ENCODE measurements at places on chromosomes 1 and 21. TPM values are rescaled to one million over a fixed set of nuclear protein-coding genes. Genes with fewer than 3 reads are reported as not detected.

DAB1 gene
- total RNA-seq: 0.66 TPM

DNA sequence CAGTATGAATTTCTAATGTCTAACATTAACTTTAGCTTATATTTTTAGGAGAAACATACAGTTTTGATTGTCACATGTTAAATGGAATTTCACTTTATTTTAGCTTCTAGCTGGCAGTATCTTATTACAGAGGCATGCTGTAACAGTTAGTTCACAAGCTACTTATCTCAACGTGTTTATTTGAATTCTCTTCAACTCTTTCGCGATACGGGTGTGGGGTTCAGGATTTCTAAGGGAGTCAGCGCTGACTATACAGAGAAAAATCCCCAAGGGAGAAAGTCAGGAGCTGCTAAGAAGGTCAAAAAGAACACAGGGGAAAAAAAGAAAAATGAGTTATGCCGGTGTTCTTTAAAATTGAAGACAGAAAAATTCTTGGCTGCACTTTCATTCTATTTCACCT, 296.2 kb downstream of the VAV3 start:
- DNase-seq: no peak

DIO1 gene
- not detected for total RNA-seq

- peak; percentile 40 for DNase-seq
Observed at GRCh38 chr1:58618303-58618702, 41.3 kb upstream of the TACSTD2 start.

HES3 gene
- not detected for total RNA-seq

DNA sequence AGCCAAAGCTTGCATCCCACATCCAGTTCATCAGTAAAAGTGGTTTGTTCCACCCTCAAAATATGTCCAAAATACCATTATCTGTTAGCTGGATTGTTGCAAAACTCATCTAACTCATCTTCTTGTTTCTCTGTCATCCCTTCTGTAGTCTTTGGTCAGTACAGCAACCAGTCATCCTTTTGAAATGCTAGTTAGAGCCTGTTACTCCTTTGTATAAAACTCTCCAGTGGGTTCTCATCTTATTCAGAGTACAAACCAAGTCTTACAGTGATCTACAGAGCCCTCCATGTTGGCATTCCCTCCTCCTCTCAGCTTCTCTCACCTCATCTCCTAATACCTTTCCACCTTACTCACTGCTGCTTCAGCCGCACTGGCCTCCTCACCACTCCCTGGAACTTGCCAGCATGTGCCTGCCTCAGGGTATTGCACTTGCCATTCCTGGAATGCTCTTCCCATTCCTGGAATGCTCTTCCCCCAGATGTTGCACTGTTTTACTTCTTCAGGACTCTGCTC, 70.6 kb downstream of the LAMC1 start:
- peak; percentile 54 for DNase-seq

- DNase-seq: no peak
Observed at GRCh38 chr1:39489567-39490239, 1.7 kb upstream of the BMP8A start.

AADACL4 gene
- total RNA-seq: not detected

GRCh38 chr1:30275926-30276764, 447.2 kb downstream of the MATN1 start:
- DNase-seq: no peak

LUZP1 gene
- 24.6 TPM for total RNA-seq

DNA sequence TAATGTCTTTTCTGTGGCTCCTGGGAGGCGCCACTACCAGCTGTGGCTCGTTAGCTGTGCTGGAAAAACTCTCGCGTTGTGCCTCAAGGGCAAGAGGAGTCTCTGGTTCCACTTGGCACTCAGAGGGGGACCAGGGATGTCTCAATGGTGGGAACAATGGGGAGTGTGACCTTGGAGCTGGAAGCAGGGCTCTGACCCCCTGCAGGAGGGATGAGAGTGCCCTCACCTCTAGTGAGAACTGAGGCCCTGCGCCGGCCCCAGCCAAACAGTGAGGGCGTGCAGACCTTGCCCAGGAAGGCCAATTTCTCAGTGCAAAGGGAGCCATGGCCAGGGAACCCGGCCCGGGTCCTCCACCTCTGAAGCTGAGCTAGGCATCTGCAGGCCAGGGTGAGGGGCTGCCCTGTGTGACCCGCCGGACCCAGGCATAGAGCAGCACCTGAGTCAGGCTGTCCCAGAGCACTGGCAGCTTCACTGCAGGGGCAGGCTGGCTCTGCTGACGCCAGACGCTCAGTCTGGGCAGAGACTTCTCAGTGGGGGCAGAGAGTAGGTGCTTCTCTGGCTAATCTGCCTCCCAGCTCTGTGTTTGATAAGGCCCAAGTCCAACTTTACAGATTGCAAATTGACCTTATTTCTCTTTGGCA, 1.8 kb downstream of the RD3 start:
- DNase-seq: no peak

SLC9C2 gene
- not detected for total RNA-seq

DNA sequence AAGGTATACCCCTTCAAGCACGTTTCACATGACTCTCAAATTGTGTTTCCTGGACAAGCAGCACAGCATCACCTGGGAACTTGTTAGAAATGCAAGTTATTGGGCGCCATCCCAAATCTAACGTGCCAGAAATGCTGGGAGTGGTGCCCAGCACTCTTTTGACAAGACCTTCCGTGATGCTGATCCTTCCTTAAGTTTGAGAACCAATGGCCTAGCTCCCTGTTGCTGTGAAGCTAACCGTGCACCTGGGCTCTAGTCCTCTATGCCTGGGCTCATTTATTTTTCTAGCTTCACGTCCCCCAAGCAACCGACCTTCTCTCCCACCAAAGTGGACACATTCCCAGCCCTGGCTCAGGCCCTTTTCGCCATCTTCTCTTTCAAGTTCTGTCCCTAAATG, 4.3 kb downstream of the BEST4 start:
- DNase-seq: no peak

BMP8B gene
- total RNA-seq: 0.59 TPM

DNA sequence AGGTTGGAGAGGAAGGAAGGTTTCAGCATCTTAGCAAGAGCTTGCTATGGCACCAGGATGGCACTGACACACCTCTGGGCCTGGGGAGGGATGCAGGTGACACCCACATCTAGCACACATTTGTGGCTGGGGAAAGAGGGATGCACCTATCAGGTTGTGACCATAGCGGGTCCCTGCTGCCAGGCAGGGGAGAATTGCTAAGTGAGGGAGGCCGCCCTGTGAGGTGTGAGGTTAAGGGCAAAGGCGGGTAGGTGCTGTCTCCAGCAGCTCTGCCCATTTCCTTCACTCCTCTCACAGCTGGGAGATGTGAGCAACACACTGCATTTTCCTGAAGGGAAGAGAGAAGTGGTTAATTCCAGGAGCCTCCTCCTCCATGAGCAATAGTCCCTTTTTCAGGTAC, 83.2 kb upstream of the TLR5 start:
- no peak for DNase-seq

GSTM1 gene
- not detected for total RNA-seq

DNA sequence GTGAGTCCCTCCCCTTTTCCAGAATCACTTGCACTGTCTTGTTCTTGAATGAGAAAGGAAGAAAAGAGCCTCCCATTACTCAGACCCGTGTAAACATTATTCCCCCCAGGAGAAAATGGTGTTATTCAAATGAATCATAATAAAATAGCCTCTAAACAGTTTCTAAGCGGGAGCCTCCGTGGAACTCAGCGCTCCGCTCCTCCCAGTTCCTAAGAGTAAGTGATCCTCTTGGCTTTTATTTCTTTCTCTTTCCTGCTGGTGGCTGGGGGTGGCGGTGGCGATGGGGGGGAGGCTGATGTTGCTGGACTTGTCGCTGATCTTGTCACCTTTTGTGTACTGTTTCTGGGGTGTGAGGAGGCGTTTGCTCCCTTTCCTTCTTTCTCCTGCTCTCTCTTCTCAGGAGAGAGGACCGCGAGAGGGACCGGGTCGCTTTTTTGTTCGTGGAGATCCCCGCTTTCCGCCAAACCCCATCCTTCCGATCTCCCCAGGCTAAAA, 781 bp downstream of the PROX1 start:
- no peak for DNase-seq

DNA sequence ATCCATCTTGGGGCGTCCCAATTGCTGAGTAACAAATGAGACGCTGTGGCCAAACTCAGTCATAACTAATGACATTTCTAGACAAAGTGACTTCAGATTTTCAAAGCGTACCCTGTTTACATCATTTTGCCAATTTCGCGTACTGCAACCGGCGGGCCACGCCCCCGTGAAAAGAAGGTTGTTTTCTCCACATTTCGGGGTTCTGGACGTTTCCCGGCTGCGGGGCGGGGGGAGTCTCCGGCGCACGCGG, 282 bp upstream of the SOD1 start:
- DNase-seq: no peak

DNA sequence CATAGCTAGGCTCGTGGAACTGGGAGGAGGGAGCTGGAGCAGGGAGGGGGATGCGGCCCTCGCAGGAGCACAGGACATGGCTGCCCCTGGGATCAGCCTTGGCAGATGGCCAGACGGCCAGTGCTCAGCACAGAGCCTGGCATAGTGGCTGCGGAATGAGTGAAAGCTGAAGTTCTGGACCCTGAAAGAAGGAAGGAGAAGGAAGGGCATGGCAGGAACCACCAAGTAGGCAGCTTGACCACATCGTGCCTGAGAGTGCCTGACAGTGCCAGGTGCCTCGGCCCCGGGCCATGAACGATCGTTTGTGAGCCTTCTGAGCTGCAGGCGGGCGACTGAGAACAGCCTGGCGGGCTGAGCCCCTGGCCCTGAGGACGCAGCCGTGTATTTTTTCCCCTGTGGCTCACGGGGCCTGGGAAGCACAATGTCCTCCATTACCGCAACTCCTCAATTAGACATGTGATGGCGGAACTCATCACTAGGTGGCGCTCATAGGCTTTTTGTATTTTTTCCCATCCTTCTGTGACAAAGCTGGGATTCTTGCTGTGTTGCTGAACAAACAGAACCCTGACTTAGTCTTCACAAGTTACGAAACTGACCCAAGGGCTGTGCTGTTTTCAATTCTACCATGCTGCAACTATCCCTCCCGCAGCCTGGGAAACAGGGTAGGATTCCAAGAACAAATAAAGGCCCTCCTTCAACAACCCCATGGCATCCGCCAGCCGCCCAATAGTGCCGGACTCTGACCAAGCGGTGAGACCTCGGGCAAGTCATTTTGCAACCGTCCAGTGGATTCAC, 29.9 kb upstream of the TMEM61 start:
- DNase-seq: peak; percentile 81

- DNase-seq: no peak
Observed at GRCh38 chr1:2441746-2442145, 29.4 kb upstream of the PEX10 start.

DNA sequence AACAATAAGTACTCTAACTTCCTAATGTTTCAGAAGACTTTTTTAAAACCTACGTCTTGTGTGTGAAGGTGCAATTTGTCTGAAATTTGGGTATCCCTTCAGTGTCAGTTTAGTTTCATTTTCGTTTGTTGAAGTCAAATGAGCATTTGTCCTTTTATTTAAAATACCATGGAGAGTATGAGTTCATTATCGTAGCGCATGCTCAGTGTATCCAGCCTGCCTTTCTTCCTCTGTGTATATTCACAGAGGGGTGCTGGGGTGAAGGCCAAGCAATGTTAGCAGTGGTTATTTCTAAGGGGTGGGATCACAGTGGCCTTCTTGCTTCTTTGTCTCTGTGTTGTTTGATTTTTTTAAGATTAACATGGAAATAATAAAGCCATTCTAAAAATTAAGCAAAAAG, 43.2 kb downstream of the CNN3 start:
- no peak for DNase-seq

DNA sequence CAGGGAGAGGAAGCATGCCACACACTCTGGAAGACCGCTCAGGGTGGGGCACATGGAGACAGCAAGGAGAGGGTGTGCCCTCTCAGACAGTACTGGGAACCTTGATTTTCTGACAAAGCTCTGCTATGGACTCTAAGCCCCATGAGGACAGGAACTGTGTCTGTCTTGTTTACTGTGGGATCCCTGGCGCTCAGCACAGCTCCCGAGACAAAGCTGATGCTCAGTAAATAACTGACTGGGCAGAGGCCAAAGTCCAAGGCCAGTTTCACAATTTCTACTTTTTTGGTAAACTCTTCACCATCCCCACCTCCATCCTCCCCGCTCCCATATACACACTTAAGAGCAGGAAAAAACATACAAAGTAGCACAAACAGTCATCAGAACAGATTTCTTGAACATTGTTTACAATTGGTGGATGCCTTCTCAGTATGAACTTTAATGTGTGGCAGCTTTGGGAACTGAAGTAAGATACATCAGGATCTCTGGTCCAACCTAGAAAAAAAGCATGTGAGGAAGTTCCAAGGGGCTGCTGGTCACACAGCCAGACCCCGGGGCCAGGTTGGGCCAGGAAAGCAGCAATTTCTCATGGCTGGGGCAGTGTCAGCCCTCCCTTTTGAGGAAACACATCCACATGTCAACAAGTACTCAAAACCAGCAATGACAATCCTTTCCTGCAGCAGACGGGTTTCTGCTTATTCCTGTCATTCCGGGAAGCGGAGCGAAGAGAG, 5.6 kb upstream of the AHCYL1 start:
- DNase-seq: no peak

DNA sequence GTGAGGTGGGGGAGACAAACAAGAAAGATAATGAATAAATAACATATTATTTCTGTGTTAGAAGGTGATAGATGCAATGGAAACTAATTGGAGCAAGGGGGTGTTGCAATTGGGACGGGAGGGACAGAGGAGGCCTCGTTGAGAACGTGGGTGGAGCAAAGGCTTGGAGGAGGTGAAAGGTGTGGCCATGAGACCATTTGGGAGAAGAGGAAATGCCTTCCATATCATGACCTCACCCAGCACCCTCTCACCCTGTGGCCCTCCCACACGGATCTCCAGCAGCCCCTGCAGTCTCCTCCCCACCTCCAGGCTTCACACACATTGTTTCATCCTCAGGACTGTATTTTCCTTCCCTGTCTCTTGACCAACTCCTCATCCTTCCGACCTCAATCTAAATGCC, 85.3 kb upstream of the ARHGAP29 start:
- no peak for DNase-seq

SHCBP1L gene
- not detected for total RNA-seq

- no peak for DNase-seq
Observed at GRCh38 chr1:84303314-84303830, 1.9 kb downstream of the SAMD13 start.
